ENCODE measurements at places on chromosomes 16 and 17.

DNA sequence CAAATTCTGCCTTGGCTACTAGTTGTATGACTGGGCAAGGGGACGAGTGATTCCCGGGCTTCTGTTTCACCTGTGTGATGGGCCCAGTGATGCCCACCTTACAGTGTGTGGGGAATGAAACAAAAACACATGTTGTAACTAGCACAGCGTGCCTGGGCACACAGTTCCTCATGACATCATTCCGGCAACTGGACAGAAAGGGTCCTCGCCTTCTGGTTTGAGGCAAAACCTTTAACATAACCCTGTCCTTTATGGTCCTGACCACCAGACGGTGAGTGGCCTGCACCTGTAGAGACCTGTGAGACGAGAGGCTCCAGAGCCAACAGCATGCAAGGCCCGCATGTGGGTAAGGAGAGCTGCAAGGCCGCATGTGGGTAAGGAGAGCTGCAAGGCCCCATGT is 7.7 kb upstream of the SLC38A8 start:
- no peak for DNase-seq

DNA sequence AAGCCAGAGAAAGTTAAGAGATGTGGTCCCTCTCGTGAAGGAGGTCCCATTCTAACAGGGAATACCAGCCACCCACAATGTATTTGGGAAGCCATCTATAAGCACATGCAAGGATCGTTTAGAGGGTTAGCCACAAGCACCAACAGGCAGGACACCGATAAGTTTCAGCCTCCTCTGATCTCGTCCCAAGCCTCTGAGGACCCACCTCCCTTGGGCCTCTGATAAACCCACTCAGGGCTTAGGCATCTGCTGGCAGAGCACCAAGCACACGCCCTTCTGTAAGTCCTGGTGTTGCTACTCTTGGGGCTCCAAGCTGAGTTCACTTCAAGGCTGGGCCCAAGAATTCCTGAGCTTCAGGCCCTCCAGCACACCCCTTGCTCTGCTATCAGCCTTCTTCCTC is 5.4 kb upstream of the PNPO start:
- peak; percentile 44 for DNase-seq

DNA sequence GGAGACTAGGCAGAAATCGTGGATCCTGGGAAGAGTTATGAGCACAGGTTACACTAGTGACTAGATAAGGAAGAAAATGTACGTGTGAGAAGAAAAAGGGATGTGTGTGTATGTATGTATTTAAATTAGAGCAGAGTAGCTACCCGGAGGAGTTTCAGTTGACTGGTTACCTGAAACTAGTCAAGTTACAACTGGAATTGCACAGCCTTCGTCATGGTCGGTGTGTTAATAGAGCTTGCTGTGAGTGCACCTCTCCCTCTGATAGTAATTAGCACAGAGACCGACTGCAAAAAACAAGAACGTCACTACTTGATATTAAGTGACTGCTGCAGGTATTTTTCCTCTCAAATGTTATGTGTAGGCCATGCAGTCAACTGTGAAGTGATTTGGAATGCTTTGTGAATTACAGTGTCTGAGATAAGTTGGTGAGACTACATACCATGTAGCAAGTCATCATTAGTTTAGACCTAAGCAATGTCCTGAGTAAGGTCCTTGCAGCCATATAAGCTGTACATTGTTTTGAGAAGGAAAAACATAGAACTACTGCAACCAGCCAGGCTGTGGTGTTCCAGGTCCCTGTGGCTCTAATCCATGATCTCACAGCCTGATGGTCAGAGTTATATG is 95.7 kb downstream of the WNT3 start:
- DNase-seq: no peak

DNA sequence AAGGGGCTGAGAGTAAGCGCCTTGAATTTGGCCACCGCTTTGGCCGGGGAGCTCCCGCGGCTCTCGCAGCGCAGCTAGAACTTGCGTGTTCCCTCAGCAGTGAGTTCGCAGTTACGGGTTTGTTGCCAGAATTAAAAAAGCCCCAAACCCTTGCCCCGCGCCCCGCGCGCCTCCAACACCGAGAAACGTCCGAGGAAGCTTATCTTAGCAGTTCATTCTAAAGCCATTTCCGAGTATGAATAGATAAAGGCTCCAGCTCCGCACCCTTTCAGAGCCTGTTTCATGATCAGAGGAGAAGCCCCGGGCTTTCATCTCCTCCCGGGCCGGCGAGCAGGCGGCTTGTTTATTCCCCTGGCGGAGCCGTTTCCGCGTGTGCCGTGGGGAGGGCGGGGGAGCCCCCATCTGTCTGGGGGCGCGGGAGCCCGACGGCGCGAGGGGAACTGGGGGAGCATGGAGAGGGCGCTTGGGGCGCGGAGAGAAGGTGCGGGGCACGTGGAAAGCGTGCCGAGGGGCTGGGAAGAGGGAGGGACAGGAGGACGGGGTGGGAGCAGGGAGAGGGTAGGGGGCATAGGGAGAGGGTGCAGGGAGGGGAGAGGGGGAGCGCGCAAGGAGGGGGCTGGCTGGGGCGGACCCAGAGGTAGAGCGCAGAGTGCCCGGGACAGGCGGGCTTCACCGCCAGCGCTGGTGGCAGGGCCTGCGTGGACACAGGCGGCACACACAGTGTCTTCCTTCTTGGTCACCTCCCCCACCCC is 9.9 kb downstream of the TBX4 start:
- no peak for DNase-seq

GRCh38 chr17:46788796-46789195 is 29.7 kb downstream of the WNT3 start:
- DNase-seq: no peak

DNA sequence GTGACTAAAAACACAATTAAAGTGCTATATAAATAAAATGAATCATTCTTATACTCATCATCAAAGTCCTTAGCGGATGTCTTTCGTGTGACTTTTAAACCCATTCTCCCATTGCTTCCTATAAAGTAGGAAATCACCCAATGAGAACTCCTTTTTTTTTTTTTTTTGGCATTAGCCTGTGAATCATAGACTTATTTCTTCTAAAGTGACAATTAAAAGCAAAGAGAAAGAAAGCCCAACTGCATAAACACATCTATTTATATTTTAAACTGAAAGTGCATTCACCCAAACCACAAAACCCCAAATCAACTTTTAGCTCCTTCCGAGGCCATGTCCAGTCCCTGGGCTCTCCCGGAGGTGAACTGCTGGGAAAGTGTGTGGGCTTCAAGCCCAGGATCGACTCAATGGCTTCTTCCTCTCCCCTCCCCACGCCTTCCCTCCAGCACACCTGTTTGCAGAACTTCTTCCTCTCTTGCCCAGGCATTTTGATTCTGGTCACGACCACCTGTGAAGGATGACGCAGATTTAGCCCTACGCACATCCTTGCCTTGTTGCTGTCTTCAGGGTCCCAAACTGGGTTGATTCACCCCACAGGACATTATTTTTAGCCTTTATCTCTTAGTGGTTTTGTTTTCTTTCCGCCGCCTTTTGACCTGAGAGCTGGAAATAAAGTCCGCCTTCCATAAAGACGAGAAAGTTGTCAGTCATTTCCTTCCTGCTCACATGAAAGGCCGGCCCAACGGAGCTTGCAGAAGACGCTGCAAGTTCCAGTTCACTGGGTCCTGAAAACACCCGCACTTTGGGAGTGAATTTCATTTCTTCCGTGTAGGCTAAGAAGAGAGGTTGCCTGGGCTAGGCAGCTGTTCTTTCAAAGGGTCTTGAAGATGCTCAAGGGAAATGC is 166.8 kb downstream of the MAP2K6 start:
- no peak for DNase-seq

DNA sequence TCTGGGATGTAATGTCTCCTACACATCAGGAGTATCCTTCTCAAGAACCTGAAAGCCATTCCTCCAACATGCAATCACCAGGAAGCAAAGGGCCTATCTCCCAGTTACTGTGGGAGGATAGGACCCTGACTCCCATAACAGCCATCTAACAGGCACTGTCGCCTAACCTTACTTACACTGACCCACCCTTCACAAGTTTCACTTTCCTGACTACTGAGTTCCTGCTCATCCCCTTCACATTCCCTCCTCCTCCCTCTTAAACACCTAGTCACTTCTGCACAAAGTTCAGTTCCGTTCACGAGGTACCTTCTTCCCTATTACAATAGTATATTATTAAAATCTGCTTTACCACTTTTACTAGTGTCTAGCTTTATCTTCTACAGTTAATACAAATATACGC is 1.3 kb downstream of the C17orf67 start:
- DNase-seq: no peak

DNA sequence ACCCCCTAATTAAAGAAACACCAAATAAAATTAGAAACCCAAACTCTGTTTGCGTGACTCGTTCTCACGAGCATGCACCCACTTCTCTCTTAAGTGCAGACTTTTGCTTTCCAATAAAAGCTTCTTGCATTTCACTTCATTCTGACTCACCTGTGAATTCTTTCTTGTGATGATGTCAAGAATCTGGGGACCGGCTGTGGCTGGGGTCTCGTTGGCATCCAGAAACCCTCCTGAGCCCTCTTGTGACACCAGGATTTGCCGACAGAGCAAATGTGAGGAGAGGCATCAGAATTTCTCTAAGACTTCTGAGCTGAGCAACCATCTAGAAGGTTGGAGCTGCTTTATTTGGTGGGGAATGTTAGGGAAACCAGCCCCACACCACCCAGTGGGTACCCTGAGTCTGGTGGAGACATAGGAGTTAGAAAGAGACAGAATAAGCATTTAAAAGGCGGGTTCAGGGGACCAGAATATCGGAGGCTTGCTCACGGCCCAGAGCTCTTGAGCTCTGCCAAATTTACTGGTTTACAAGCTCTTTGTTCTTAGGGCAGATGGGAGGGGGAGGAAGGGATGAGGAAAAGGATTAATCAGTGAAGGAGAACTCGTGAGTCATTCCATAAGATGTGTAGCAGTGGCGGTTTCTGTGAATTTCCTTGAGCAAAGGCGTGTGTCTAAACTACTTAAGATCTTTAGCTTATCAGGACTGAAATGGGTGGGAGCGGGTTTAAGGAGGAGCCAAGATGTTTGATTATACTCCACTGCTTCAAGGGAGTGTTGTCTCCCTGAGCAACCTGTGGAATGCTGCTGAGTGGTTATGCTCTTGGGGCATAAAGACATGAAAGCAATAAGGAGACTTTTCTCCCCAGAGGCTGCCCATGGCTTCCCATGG is 24.2 kb upstream of the TMC5 start:
- DNase-seq: no peak

DNA sequence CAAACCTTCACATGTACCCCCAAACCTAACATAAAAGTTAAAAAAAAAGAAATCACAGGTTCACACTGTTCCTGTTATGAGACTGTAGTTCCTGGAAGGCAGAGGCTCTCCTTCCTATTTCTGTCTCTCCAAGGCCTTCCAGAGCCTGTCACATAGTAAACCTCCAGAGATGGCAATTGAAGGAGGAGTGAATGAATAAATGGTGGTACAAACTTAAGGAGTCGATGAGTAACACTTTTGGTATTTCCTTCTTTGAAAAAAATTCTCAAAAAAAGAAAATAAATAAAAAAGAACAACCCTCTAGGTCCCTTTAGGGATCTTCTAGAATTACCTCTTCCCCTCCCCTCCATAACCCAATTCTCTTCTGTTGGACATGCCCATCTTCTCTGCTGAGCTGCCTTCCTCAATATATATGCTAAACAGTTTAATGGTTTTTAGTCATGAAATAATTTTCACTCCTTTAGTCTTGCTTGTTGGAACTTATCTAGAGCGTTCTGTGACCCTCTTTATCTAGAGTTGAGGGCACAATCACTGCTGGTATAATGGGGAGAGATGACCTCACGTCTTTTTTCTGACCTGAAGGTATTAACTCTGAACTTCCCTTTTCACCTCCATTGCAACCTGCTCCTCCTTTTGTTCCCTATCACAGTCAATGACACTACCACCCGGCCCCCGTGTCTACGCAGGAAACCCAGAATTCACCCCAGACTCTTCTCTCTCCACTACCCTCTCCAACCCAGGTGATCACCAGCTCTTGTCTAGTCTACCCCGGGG is 1.7 kb upstream of the TAF15 start:
- DNase-seq: no peak

DNA sequence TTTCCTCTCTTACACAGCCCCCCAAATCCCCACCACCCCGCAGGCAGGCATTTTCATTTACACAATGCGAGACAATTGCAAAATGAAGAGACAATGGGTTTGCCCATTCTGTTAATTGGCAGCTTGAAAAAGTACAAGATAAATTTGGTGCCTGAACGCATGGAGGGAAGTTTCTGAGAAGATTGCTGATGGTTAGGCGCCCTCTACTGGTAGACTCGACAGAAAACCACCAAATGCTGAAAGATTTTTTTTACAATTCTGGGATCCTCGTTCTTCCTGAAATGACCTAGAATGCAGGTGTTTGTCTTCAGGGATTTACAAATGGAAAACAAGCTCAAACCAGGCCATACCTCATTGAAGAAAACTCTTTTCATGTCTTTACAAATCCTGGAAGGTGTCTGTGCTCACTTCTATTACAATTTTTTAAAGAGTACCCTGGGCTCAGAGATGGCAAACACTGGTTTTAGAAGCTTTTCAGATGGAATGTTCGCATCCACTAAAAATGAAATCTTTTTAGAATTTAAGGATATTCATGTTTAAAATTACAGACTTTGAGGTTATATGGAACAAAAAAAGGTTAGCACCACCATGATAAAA is 338.5 kb downstream of the PMP22 start:
- no peak for DNase-seq

DNA sequence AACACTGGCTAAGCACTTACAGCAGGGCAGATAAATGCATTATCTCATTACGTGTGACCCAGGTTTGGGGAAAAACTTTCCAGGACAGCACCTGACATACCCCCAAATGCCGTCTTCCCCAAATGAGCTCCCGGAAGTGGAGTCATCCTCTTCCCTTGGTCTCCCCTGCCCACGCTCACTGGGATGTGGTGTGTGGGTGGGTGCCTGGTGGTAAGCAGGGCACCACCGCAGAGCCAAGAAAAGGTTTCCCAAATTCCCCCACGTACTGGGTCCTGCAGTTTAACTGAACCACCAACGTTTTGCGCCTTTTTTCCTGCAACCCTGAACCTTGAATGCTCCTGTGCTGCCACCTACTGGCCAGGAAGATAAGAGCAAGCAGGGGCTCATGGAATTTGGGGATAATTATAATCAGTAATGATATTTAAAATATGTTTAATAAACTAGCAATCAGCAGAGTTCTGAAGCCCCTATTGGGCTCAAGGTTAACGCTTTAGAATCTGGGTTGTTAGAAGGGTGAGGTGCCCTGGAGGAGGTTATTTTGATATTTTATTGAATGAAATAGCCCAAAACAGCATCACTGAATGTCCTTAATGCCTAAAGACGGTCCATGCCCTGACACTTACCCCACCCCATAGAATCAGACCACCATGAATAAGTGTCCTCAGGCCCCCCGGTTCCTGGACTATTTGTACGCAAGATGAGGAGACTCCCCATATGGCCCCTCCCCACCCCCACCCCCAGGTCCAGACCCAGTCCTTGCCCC is 8.0 kb downstream of the SPPL2C start:
- DNase-seq: no peak

DNA sequence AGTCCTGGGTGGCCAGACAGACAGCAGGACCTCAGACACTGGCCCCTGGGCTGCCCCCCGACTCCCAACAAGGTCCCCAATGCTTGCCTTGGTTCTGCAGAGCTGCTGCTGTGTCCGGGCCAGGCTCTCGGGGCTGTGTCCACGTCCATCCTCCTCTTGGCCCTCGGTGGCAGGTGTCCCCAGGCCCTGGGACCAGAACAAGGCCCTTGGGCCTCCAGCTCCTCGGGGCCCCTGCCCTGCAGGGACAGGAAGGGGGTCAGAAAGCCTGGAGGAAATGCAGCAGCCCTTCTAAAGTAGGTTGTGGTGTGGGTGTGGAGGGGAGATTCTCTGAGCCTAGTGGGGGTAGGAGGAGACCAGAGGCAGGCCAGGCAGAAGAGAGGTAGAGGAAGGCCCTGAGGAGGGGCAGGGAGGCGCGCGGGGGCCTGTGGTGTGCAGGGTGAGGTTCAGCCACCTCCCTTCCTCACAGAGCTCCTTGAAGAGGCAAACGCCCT is 2.5 kb upstream of the AXIN1 start:
- DNase-seq: no peak

- DNase-seq: no peak
These were observed 86.9 kb upstream of the ZNF469 start for GRCh38 chr16:88295671-88296436.

Data from GM04503 (cell line).